Stimulated activated CD4-positive, alpha-beta T cell treated with anti-CD3 and anti-CD28 coated beads, Interleukin-15, amount 100 ng/mL, for 1 hour (primary cell): ENCODE measurements at places on chromosomes 2 and 18.

DNA sequence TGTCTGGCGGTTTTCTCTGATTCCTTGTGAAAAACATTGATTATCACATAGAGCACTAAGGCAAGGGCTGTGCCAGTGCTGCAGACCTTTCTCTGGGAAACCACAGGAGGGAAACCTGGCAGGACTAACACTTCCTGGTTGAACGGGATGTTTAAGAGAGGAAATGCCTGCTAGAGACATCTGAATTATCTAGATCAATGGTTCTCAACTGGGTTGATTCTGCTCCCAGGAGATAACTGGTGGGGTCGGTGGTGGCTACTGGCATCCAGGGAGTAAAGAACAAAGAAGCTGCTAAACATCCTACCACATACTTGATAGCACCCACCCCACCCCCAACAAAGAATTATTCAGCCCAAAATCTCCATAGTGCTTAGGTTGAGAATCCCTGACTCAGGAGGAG lies 37.5 kb downstream of the DDX18 start:
- DNase-seq: no peak

DNA sequence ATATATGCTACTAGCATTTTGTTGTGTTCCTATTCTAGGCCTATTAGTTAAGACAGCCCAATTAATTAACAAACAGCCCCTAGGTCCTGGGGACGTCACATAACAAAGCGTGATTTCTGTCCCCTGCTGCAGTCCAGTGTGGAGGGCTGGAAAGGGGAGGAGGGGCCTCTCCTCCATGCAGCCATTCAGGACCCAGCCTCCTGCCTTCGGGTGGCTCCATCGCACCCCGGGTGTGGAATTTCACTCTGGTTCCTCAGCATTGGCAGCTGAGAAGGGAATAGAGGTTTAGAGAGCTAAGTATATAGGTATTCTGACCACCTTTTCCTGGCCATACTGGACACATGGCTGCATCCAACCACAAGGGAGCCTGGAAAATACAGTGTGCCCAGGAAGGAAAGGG lies 42.4 kb downstream of the MC2R start:
- DNase-seq: no peak

GRCh38 chr2:175518206-175518605 lies 336.7 kb upstream of the ATP5MC3 start:
- DNase-seq: no peak

DNA sequence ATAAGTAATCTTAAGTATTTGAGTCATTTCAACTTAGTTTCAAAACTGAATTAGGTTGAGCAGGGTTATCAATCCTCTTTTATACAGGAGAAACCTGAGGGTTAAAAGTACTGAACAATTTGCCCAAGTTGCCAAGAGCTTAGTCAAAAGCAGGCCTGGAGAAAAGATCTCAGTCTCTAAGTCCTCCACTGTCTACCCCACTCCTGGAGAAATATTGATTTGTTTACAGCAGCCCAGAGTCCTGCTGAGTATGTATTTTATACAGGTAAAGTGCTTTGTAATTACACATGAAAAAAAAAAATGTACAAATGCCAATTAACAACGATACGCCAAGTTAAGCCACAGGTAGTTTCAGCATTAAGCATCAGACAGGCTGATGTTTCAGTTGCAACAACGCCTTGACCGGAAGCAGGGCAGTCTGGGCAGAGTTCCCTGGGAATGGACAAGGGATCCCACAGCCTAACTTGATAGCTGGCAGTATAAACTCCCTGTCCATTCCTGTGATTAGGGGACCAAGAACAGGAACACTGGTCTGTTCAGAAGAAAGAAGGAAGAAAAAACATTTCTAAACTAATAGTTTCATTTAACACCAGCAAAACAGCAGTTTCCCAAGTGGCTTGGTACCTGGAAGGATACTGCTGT lies 132.9 kb downstream of the MYO5B start:
- no peak for DNase-seq

DNA sequence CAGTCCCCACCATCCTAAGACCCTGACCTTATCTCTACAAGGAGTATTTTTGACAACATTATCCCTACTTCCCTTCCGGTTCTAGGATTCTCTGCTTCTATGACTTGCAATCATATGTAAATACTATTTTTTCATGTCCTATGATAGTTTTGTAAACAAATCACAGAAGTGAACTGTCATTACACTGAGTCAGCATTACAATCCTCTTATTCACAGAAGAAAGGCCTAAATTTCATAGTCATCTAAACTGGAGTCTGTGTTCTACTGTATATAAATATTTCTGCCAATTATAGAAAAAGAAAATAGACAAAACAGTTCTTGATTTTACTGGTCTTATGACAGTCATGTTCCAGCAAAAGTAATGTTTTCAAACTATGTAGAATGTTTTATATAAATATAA lies 265.1 kb downstream of the NCKAP5 start:
- DNase-seq: no peak

DNA sequence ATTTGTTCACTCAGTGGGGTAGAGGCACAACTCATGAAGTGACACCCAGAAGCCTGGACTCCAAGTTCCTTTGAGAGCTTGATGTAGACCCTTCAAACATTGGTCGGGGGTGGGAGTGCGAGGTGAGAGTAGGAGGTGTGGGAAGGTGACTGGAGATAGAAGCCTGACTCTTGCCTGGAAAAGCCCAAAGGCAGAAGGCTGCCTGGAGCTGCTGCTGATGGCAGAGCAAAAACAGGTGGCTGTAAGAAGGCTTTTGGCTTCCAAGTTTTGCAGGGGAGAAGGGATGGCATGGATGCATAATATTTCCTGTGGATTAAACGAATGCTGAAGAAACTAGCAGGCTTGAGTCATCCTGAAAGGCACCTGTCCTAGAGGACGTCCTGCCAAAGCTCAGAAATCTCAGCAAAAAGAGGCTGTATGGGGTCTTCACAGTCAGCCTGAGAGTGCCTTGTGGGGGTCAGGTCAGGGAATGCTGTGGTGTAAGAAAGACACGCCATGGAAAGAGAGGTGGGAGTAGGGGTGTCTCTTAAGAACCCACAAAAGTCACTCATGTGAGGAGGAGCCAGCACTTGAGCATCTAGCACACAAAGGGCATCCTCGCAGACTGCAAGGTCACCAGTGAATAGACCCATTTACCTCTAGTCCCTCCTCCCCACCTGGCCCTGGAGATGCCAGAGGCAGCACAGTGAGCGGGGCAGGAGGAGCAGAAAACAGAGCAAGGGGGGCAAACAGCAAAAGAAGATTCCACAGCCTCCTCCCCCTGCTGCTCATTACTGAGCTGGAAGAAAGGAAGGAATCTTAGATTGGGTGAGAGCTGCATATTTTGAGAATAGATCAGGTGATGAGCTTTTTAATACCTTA lies 37.5 kb downstream of the FASTKD2 start:
- DNase-seq: no peak

DNA sequence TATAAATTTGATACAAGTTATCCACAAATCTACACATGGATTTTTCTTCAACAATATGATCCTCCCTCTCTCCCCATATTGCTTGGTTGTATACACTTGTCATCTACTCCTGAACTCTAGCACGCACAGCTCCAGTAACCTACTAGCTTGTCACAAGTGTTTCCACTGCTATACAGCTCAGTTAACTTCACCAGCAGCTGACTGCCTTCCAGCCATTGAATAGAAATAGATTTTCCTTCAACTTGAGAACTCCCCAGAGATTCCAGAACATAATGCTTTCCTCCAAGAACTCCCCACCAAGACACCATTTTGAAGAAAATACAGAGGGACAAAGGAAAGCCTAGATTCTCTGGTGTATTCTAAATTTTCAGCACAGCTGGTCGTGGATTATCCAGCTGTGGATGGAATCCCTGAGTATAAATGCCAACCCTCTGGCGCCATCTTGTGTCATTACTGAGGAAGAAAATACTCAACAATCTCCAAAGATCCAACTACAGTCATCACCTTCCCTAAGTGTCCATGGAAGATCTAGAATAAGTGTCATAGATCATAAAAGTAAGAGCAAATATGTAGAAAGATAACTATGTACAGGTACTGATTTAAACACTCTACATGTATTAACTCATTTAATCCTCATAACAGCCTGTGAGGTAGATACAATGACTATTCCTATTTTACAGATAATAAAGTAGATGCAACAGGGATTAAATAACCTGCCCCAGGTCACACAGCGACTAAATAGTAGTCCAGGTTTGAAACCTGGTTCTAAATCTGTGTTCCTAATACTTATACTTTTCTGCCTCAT lies 156.7 kb downstream of the ARHGAP28 start:
- no peak for DNase-seq

- no peak for DNase-seq
Observed at GRCh38 chr2:64738026-64738425, 84.3 kb upstream of the SERTAD2 start.

DNA sequence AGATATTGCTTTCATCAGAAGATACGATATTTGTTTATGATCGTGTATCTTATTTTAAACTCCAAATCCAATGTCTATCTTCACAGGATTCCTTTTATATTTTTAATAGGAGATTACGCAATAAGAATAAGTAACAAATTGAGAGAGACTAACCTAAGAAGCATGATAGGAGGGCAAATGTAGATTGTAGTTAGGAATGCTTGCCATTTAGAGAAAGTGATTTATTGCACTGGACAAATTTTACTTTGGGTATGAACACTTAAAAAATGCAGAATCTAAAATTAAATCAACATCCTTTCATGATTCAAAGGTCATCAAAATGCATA lies 563.4 kb upstream of the POU3F3 start:
- no peak for DNase-seq

DNA sequence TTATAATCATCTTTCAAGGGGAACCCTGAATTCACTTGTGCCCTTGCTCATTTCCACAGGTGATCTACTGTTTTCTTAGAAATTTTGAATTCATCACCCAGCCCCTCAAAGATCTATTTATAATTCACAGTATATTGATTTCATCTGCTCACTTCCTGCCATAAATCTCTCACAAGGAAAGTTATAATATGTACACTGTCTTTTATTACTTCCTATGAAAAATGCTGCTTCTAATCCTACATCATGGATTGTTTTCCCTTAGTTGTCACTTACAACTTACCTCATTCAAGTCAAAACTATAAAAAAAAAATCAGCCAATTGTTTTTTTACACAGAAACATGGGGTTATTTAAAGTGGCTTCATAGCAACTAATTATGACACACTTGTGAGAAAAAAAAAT lies 1443.0 kb downstream of the LRP1B start:
- no peak for DNase-seq

GRCh38 chr2:182971820-182972547 lies 66.3 kb downstream of the NCKAP1 start:
- no peak for DNase-seq

GRCh38 chr2:85663594-85664565 lies 4.1 kb downstream of the SFTPB start:
- DNase-seq: no peak

DNA sequence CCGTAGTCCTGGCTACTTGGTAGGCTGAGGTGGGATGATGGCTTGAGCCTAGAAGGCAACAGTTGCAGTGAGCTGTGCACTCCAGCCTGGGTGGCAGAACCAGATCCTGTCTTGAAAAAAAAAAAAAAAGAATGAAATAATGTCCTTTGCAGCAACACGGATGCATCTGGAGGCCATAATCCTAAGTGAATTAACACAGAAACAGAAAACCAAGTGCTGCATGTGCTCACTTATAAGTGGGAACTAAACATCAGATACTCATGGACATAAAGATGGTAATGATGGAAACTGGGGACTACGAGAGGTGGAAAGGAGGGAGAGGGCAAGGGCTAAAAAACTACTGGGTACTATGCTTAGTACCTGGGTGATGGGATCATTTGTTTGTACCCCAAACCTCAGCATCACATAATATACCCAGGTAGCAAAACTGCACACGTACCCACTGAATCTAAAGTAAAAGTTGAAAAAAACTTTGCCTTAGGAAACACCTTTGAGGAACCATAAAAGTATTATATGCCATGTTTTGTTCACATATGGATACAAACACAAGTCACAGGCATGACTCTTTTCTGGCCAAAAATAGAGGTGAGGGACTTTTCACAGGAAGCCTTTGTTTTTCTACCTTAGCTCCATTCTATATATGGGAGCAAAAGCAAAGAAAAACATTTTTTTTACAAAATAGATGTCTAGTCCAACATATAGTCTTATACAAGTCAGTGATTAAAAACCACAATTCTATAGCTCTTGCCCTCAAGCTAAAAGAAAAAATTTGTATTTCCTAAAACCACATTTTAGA lies 36.6 kb downstream of the GPR155 start:
- no peak for DNase-seq
